ENCODE measurements at places on chromosomes 5 and 9.

- no peak for DNase-seq
These were observed 473.6 kb downstream of the DMAC1 start for GRCh38 chr9:7325995-7326394.

- no peak for DNase-seq
These were observed 3.9 kb downstream of the QRFP start for GRCh38 chr9:130892477-130893304.

GRCh38 chr5:151159649-151160373 lies 2.2 kb upstream of the ANXA6 start:
- no peak for DNase-seq

DNA sequence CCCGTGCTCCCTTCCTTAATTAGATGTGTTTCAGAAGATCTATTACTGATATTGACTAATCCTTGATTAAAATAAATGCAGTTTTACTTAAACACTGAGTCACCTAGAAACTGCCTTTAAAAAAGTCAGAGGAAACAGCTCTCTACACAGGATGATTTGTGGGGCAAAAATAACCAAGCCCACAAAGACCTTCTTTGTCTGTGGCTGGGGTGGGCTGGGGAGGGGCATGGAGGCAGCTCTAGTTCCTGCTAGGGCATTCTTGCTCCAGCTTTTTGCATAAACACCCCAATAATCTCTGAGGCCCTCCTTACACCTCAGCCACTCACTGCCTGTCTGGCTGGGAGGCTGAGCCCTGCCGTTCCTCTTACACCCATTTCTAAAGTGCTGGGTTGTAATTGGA lies 227.6 kb upstream of the DAP start:
- DNase-seq, result no peak

Data from stimulated activated CD8-positive, alpha-beta memory T cell treated with anti-CD3 and anti-CD28 coated beads, Interleukin-2, amount 100 ng/mL, for 48 hours (primary cell).